ENCODE measurements at places on chromosomes 16 and 17. TPM values are rescaled to one million over a fixed set of nuclear protein-coding genes. Genes with fewer than 3 reads are reported as not detected.

SOCS1 gene
- 11.3 TPM for total RNA-seq

KRTAP2-3 gene
- not detected for total RNA-seq

SULT1A4 gene
- total RNA-seq: 3.9 TPM

SLFN11 gene
- 39.0 TPM for total RNA-seq

IL17C gene
- not detected for total RNA-seq

KRT20 gene
- total RNA-seq: not detected

THOC6 gene
- 19.1 TPM for total RNA-seq

KRT28 gene
- not detected for total RNA-seq

KRT39 gene
- total RNA-seq: not detected

TBC1D3B gene
- total RNA-seq: 3.9 TPM

TMC5 gene
- 0.29 TPM for total RNA-seq

DNAH17 gene
- total RNA-seq: 0.24 TPM

CDK12 gene
- 54.3 TPM for total RNA-seq

ARHGAP23 gene
- 15.8 TPM for total RNA-seq

TIGD7 gene
- total RNA-seq: 16.2 TPM

LRRC37A gene
- 2.5 TPM for total RNA-seq

MARVELD3 gene
- 9.4 TPM for total RNA-seq

TBC1D16 gene
- total RNA-seq: 30.4 TPM

KRT24 gene
- not detected for total RNA-seq

FBXO39 gene
- total RNA-seq: 0.22 TPM

ANKRD40CL gene
- not detected for total RNA-seq

EFCAB3 gene
- not detected for total RNA-seq

AIPL1 gene
- not detected for total RNA-seq

MYH8 gene
- total RNA-seq: not detected

CACNB1 gene
- total RNA-seq: 7.3 TPM

SPAG9 gene
- total RNA-seq: 180 TPM

ADAP2 gene
- total RNA-seq: 14.8 TPM

SEZ6L2 gene
- total RNA-seq: 1.5 TPM

ATP2A3 gene
- 7.0 TPM for total RNA-seq

TMEM92 gene
- total RNA-seq: not detected

NLRC3 gene
- 1.3 TPM for total RNA-seq

TMC6 gene
- total RNA-seq: 22.8 TPM

CCDC40 gene
- 6.7 TPM for total RNA-seq

NUTF2 gene
- total RNA-seq: 153 TPM

VPS4A gene
- 44.8 TPM for total RNA-seq

TBC1D3G gene
- not detected for total RNA-seq

HOXB9 gene
- total RNA-seq: not detected

Data from thyroid gland (tissue), 4 donors.